Natural killer cell (primary cell): ENCODE measurements at places on chromosomes 16 and 17. TPM values are rescaled to one million over a fixed set of nuclear protein-coding genes. Genes with fewer than 3 reads are reported as not detected.

- H3K27me3 ChIP-seq, result no peaks in the 10 kb centered on the region
- H3K4me1 ChIP-seq, result peaks cover 43% of the 10 kb centered on the region
- H3K36me3 ChIP-seq, result peaks cover 22% of the 10 kb centered on the region
- peak overlapping the region; percentile 97 for H3K4me3 ChIP-seq
Measured at GRCh38 chr16:88857728-88858339, 907 bp downstream of the TRAPPC2L start.

- H3K4me3 ChIP-seq, result peak overlapping the region; percentile 16
- peaks cover 17% of the 10 kb centered on the region for H3K4me1 ChIP-seq
- H3K27ac ChIP-seq, result no peak overlapping the region
- DNase-seq, result no peak
Measured at GRCh38 chr17:45784741-45785479, 790 bp downstream of the CRHR1 start.

RGS11 gene
- 0.25 TPM for total RNA-seq

TBC1D3K gene
- not detected for total RNA-seq

DNA sequence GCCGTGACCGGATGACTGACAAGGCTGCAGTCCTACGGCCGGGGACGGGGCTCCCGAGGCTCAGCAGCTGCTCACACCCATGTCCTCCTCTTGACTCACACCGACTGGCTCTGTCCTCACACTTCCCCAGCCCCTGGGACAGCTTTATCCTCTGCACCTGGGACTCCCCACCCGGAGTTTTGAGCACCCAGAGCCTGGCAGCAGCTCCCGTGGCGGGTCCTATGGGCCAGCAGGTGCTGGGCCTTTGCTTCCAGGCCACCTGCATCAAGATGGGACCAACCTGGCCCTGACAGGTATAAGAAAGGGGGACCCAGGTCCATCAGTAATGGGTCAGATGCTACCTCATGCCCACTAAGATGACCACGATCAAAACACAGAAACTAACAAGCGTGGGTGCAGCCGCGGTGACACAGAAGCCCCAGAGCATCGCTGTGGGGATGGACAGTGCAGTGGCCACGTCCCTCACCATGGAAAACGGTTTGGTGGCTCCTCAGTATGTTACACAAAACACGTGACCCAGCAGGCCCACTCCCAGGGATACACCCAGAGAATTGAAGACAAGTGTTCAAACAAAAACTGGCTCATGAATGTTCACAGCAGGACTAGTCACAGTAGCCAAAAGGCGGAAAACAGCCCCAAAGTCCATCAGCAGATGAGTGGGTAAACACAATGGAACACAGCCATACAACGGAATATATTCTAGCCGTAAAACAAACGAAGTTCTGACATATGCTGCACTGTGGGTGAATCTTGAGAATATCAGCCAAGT, 3.3 kb upstream of the NOTUM start:
- H3K4me3 ChIP-seq, result no peak overlapping the region
- H3K4me1 ChIP-seq, result peaks cover 44% of the 10 kb centered on the region
- DNase-seq, result no peak
- no peak overlapping the region for H3K27ac ChIP-seq
- no peaks in the 10 kb centered on the region for H3K36me3 ChIP-seq

TBC1D3E gene
- not detected for total RNA-seq

SLC13A2 gene
- not detected for total RNA-seq

DNA sequence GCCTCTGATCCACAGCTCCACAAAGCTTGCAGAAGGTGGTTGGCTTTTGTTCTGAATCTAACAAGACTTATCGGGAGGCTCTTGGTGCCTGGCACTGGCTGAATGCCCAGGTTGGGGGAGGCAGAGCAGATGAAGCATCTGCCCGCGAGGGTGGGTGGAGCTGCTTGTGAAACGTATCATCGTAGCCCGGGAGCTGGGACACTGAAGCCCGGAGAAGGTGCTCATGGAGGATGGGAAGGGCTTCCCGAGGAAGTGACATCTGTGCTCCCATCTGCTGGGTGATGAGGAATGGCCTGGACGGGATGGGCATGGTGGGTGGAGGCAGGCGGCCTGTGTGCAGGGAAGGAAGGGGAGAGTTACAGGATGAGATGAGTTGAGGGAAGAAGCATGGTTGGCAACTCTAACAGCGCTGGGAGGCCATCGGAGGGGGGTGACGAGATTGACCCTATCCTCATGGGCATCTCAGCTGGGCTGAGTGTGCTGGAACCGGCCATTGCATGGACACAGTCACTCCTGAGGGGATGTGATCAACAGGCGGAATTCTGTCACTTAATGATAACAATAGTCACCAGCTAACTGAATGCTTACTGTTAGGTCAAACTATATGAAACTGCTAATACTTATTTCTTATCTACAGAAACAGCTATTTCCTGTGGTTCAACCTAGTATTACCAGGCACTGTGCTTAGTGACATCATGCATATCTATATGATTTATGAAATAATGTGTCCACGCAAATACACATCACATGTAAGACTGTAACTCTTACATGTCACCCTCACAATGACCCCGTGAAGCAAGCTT, 102.7 kb downstream of the ABCC6 start:
- DNase-seq, result no peak
- peaks cover 37% of the 10 kb centered on the region for H3K36me3 ChIP-seq
- H3K4me3 ChIP-seq, result no peak overlapping the region
- no peak overlapping the region for H3K27ac ChIP-seq
- peaks cover 33% of the 10 kb centered on the region for H3K4me1 ChIP-seq

GRCh38 chr16:50247123-50247905, 19.0 kb upstream of the ADCY7 start:
- H3K4me1 ChIP-seq, result peaks cover 25% of the 10 kb centered on the region
- H3K27ac ChIP-seq, result no peak overlapping the region
- DNase-seq, result no peak
- peak overlapping the region; percentile 79 for H3K4me3 ChIP-seq
- H3K27me3 ChIP-seq, result no peaks in the 10 kb centered on the region

DNA sequence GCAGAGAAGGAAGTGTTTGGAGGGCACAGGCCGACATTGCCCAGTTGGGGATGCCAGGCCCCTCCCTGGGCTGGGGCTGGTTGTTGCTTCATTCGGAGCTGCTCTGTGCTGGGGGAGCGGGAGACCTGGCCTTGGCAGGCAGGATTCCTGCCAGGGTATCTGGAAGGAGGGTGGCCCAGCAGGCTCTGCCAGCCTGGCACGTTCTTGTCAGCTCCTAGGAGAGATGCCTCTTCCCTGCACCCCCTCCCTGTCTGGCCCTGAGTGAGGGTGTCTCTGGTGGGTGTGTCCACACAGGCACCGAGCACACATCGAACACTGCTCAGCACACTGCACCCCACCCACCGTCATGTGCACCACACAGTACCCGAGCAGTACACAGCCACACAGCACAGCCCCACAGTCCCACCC, 35.2 kb downstream of the ARHGAP23 start:
- H3K27me3 ChIP-seq, result no peaks in the 10 kb centered on the region
- H3K27ac ChIP-seq, result no peak overlapping the region
- no peak overlapping the region for H3K4me3 ChIP-seq
- no peak for DNase-seq
- no peaks in the 10 kb centered on the region for H3K36me3 ChIP-seq

GRCh38 chr16:709566-710499, 4.2 kb upstream of the FBXL16 start:
- H3K4me3 ChIP-seq, result no peak overlapping the region
- DNase-seq, result no peak
- no peaks in the 10 kb centered on the region for H3K36me3 ChIP-seq

LGALS9B gene
- total RNA-seq, result 50.8 TPM

DNA sequence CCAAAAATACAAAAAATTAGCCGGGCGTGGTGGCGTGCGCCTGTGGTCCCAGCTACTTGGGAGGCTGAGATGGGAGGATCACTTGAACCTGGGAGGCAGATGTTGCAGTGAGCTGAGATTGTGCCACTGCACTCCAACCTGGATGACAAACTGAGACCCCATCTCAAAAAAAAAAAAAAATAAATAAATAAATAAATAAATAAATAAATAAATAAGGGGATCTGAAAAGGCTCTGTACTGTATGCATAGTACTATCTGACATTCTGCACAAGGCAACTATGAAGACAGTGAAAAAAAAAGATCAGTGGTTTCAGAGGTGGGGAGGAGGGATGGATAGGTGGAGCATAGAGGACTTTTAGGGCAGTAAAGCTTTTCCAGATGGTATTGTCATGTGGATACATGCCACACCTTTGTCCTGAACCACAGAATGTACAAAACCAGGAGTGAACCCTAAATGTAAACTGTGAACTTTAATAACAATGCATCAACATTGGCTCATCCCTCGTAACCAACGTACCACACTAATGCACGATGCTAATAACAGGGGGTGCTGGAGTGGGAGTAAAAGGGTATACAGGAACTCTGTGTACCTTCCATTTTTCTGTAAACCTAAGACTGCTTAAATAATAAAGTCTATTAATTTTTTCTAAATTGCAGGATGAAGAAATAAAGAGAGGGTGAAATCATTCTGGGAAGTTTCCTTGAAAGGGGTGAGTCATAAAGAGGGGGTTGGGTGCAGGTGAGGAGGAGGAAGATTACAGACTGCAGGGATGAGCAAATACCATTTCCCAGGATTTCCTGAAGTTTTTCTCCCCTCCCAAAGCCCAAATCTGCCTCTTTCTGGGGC, 155.8 kb upstream of the SDK2 start:
- H3K27ac ChIP-seq, result no peak overlapping the region
- no peaks in the 10 kb centered on the region for H3K36me3 ChIP-seq
- no peaks in the 10 kb centered on the region for H3K4me1 ChIP-seq
- no peaks in the 10 kb centered on the region for H3K27me3 ChIP-seq

GRCh38 chr17:82489117-82489516, 30.4 kb upstream of the FOXK2 start:
- H3K4me1 ChIP-seq, result peaks cover 19% of the 10 kb centered on the region
- no peak overlapping the region for H3K4me3 ChIP-seq
- H3K27ac ChIP-seq, result no peak overlapping the region
- no peak for DNase-seq
- H3K36me3 ChIP-seq, result peaks cover 29% of the 10 kb centered on the region

DNA sequence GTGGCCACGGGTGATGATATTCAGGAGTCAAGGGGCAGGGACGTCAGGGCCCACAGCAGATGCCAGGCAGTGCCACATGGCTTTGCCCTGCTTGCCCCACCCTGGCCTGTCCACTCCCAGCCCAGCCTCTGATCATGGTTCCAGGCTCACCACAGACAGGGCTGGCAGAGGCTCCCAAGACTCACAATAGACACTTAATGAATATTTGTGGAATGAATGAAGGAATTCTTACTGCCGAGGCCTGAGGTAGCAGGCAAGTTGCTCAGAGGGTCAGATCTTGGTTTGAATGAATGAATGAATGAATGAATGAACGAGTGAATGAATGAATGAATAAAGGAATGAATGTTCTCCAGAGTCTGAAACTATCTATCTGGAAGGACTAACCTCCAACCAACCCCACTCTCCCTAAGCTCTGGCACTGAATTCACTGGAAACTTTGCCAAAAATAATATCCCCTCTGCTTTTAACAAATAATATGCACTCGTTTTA, 60.9 kb downstream of the RAI1 start:
- no peak overlapping the region for H3K27ac ChIP-seq
- H3K4me3 ChIP-seq, result no peak overlapping the region
- H3K27me3 ChIP-seq, result no peaks in the 10 kb centered on the region
- peaks cover 19% of the 10 kb centered on the region for H3K4me1 ChIP-seq

DNA sequence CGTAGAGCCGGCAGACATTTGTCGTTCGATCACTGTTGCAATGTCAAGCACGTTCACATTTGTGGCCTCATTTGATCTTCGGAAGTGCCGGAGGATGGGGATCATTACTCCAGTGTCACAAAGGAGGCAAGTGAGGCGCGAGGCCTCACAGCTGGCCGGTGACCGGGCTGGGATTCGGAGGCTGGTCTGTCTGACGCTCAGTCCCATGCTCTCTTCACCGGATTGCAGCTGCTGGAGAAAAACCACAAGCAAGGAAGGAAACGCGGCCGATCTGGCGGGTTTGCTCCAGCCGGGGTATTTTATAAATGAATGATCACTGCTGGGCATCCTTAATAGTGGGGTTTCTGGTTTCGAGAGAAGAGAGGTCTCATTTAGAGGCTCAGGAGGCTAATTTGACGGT, 127.8 kb downstream of the OR1D5 start:
- no peak for DNase-seq
- no peak overlapping the region for H3K4me3 ChIP-seq
- peaks cover 20% of the 10 kb centered on the region for H3K36me3 ChIP-seq
- peaks cover 54% of the 10 kb centered on the region for H3K4me1 ChIP-seq

DNA sequence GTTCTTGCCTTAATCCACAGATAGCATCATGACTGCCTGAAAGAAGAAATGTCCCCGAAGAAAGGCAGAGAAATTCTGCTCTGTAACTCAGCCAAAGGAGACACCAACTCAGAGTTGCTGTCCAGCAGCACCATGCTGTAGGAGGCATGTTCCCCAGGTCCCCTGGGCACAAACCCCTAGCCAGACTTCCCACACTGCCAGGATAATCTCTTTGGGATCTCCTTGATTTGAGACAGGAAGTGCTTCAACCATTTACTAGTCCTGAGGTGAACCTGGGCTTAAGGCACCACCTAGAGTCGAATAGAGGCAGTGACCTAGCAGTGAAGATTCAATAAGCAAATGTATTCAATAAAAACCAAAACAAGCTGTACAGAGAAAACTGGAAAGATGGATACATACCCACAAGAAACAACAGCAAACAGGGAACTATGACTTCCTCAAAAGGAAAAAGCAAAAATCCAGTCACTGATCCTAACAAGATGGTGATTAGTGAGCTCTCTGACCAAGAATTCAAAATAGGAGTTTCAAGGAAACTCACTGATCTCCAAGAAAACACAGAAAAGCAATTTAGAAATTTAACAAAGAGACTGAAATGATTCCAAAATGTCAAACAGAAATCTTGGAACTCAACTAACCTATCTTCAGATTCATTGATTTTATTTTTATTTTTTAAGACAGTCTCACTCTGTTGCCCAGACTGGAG, 5.7 kb downstream of the OR4D2 start:
- no peaks in the 10 kb centered on the region for H3K36me3 ChIP-seq
- no peaks in the 10 kb centered on the region for H3K27me3 ChIP-seq
- no peak overlapping the region for H3K4me3 ChIP-seq
- no peak overlapping the region for H3K27ac ChIP-seq
- H3K4me1 ChIP-seq, result peaks cover 30% of the 10 kb centered on the region

GRCh38 chr17:1591474-1592090, 29.0 kb upstream of the PITPNA start:
- no peaks in the 10 kb centered on the region for H3K36me3 ChIP-seq
- H3K4me1 ChIP-seq, result peaks cover 31% of the 10 kb centered on the region
- H3K27ac ChIP-seq, result no peak overlapping the region
- no peak for DNase-seq
- no peak overlapping the region for H3K4me3 ChIP-seq

- no peak for DNase-seq
- no peaks in the 10 kb centered on the region for H3K4me1 ChIP-seq
- no peaks in the 10 kb centered on the region for H3K27me3 ChIP-seq
- no peak overlapping the region for H3K4me3 ChIP-seq
- H3K36me3 ChIP-seq, result peaks cover 88% of the 10 kb centered on the region
- H3K27ac ChIP-seq, result no peak overlapping the region
Measured at GRCh38 chr17:78075545-78075944, 53.0 kb downstream of the TMC6 start.

DNA sequence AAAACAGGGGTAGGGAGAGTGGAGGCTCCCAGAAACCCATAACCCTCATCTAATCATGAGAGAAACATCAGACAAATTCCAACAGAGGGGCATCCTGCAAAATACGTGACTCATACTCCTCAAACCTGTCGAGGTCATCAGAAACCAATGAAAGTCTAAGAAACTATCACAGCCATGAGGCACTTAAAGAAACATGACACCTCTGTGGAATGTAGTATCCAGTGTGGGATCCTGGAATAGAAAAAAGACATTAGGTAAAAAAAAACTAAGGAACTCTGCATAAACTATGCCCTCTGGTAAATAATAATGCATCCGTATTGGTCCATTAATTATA, 16.4 kb downstream of the CDH5 start:
- H3K36me3 ChIP-seq, result no peaks in the 10 kb centered on the region
- no peak overlapping the region for H3K27ac ChIP-seq
- no peak for DNase-seq
- no peaks in the 10 kb centered on the region for H3K27me3 ChIP-seq
